ENCODE measurements at places on chromosomes 12 and 14.

DNA sequence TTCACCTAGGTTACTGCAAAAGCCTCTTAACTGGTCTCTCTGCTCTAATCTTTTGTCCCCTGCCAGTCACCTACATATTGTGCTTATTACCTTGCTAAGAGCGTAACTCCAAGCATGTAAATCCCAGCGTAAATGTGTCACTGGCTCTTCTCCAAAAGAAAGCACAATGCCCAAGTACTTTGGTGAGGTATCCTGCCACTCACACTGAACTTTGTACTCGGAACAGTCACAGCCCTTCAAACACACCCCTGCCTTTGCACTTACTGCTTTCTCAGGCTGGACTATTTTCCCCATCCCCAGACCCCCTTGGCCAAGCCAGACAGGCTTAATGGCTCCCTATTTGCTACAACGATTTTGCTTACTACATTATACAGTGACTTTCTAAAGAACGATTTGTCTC lies 31.7 kb downstream of the GALNT4 start:
- DNase-seq = no peak

DNA sequence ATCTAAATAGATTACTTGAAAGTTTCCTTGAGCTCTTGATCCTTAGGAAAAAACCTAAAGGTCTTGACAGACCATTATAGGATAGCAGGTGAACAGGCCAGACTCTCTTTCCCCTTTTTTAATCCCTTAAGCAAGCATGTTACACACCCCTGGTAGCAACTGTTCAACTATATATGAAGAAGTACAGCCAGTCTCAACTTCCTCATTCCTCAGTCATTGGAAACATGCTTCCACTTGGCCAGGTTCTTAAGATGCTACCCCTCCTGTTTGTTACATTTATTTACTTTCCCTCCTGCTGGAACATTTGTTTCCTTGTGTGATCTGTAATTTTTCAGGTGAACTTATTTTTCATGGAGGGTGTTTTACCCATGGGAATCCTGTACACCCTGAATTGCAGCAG lies 124.1 kb downstream of the ARMH4 start:
- no peak for DNase-seq

DNA sequence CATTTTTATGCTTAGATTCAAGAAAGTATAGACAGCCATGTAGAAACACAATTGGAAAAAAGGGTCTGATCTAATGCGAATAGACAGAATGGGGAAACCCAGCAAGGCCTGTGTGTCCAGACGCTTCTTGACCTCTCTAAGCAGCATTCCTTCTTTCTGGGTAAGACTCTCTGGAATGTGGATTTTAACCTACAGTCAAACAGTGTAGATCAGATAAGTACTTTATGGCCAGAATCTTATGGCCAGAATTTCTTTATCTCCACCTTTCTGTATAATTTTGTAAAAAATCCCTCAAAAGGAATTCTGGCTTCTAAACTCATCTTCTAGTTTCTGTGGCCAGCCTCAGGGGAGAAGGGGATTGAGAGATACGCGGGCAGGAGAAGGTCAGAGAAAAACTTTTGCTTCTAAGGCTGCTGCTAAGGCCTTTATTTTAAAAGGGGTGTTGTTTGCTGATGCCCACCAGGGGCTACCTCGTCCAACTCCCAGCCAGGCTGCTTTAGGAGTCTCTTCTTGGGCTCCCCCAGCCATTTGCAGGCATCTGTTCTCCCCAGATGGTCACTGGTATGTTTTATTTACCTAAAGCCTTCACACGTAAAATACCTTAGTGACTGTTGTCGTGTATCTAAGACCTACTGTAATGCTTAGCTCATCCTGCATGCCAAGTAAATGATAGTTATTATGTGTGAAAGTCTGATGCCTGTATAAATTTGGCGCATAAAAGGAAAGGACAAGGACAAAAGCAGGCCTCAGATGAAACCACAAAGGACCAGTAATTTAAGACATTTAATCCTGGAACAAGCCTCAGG lies 68.4 kb downstream of the ANO6 start:
- no peak for DNase-seq

DNA sequence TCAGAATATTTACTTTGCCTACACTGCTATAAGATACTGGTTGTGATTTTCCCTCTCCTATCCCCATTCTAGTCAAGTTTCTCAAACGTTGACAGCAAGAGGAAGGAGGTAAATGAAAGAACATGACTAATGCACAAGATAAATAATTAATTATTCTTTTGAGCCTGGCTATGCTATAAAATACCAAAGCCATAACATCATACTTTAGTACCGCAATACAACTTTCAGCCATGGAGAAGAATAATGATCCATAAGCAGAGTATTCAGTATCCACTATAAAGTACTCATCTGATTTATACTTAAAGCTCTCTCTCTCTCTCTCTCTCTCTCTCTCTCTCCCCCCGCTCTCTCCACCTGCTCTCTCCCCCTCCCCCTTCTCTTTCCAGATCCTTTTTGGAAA lies 41.3 kb downstream of the TDG start:
- DNase-seq = no peak

DNA sequence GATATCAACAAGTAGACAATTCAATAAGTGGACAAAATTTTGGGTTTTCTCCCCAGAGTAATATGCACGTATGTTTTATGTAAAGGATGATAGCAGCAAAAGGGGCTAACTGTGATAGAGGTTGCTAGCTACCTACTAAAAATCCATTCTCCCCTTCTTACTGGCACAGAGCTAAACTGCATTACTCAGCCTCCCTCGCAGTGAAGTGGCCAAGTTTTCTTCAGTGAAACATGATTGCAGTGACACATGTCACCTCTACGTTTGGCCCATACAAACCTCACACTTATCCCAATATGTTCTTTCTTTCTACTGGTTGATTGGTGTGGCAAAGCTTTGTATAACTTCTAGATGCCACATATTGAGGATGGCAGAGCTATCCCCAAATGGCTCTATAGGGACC lies 34.3 kb downstream of the GPR65 start:
- no peak for DNase-seq

- DNase-seq = no peak
Measured at GRCh38 chr12:30457621-30458289, 237.9 kb downstream of the IPO8 start.

DNA sequence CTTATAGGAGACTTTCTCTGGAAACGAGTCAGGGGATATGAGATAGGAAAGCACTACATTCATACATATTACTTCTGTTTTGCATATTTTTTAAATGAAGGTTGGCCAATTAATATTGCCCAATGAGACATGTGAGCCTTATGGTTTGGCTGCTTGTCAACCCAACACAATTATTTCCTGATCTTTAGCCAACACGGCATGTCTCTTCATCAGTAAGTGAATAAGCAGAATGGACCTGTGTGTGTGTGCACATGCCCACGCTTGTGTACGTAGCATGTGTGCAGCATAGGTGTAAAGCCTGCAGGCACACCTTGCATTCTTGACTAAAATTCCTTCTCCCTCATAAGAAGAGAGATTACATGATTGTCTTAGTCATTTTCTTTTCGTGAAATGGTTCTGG lies 88.3 kb downstream of the STON2 start:
- DNase-seq = no peak

DNA sequence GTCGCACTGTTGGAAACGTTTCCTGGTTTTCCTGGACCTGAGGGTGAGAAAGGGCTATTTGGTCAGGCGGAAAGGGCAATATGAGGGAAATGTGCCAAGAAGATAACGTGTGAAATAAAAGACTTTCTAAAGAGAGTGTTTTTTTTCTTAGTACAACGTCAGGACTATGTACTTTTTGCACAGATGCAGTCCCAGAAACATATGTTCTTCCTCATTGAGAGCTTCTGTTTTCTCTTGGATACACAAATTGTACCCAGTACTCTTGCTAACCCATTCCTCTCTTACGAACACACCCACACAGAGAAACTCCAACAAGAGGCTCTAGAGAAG lies 669 bp upstream of the PKP2 start:
- DNase-seq = no peak

GRCh38 chr14:72024043-72024407 lies 91.8 kb downstream of the RGS6 start:
- no peak for DNase-seq

- no peak for DNase-seq
Measured at GRCh38 chr14:25803386-25804018, 753.6 kb upstream of the STXBP6 start.

DNA sequence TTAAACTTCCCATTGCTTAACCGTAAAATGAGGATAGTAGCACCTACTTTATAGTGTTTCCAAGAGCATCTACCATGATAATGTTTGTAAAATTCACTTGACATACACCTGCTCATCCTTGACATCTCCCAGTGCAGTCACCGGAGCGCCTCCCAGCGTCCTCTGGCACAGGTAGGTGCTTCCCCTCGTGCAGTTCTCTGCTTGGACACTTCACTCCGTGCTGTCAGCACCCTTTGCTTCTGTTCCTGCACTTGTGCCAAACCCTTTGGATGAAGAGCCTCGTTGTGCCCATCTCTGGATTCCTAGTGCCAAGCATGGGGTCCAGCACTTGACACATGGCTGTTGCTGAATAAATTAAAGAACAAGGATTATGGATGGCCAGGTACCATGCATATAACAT lies 28.3 kb downstream of the ETV6 start:
- no peak for DNase-seq

DNA sequence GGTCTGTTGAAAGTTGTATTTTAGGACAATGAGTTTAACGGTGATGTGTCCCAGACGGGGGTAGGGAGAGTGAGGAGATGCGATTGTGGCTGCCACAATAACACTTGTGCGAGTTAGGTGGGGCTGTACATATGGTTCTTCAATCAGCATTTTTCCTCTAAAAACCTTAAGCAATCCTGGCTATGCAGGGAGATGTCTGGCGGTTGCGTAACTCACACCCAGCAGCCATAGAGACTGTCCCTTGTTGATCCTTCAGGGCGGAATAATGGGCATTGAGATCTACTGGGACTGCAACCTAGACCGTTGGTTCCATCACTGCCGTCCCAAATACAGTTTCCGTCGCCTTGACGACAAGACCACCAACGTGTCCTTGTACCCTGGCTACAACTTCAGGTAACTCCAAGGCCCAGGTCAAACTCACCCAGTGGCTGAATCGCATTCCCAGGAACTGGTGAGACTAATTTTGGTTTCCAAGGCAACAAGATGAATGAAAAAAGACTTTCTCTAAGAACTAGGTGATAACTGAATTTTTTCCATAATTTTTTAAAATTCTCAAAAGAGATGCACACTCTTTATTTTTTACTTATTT lies 34.6 kb downstream of the P2RX7 start:
- no peak for DNase-seq

DNA sequence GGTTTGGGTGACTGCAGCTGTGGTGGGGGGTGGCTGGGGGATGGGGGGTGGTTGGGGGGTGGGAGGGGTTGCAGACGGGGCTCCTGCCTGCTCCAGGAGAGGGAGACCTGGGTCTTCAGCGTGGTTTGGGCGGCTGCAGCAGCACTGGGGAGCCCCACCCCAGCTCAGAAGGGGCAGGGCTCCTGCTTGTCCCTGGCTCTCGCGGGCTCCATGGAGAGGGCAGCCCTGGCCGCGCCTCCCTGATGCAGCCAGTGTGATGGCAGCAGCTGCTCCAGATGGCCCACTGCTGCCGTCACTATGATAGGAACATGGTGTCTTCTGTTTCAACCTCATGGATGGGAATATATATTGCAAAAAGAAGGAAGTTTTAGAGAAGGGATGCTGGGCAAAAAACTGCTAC lies 22.9 kb downstream of the TRHDE start:
- no peak for DNase-seq

- no peak for DNase-seq
Measured at GRCh38 chr14:97277711-97278110, 480.5 kb downstream of the VRK1 start.

DNA sequence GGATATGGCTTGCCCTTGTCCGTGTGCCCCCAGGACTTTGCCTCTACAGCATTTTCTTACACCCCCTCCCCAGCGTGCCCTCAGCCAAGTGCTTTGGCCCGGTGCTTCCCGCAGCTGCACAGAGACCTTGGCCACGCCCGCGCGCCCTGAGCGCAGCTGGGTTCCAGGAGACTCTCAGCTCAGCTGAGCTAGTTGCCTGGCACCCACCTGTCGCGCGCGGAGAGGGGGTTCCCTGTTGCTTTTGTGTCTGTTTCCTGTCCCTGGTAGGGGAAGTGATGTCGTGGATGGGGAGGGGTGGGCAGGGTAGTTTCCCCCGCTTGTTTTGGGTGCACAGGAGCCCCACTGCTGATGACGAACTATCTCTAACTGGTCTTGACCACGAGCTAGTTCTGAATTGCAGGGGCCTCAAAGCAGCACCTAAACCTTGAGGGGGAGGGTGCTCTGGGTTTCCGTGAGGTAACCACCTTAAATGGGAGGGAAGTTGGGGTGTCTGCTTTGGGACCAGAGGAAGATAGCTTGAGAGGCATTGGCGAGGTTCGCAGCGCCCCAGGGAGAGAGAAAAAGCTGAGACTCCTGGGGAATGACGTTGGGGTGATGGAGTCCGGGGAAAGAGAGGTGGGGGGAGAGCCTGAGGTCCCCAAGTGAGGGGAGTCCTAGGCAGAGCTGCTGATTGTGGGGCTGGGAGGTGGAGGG lies 1.5 kb downstream of the DIO3 start:
- DNase-seq = no peak

GRCh38 chr14:79254069-79254775 lies 957.1 kb downstream of the DIO2 start:
- DNase-seq = no peak

DNA sequence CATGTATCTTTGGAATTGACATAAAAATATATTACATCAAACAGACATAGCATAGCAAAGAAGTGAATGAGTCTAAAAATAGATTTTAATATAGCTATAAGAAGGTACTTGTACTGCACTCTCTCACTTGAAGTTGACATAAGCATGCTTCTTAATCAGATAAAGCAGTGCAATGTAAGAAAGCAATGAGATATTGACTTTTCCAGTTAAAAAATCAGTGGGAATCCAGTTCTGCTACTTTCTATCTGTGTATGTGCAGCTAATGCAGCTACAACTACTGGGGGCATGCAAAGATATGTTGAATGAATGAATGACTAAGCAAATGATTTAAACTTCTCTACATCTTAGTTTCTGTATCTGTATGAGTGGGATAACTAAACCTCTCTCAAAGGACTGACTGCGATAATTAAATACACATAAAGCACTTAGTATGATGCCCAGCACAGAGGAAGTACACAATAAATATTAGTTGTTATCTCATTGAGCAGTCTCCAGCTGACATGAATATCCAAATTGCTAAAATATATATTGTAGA lies 10.3 kb downstream of the WASHC3 start:
- no peak for DNase-seq

DNA sequence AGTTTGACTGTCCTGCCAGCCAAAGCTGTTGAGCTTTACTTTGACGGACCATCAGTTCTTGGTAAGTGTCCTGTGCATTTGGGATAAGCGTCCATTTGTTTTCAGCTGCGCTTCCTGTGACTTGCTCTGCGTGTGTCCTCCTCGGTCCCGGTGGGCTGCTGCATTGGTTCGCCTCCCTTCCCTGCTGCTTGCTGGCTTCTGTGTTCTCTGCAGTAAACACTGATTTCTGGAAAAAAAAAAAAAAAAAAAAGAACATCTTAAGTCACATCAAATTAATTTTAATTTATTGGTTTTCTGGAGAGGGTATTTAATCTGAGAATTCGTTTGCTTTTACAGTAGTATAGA lies 264.1 kb downstream of the SEC23A start:
- DNase-seq = no peak

- no peak for DNase-seq
Measured at GRCh38 chr14:44029933-44030332, 477.1 kb downstream of the FSCB start.

GRCh38 chr12:113462117-113462774 lies 9.4 kb downstream of the LHX5 start:
- peak; percentile 20 for DNase-seq

GRCh38 chr12:71654200-71654599 lies 9.4 kb downstream of the ZFC3H1 start:
- DNase-seq = no peak

GRCh38 chr14:94921456-94921855 lies 151.5 kb upstream of the GSC start:
- DNase-seq = no peak

- DNase-seq = no peak
Measured at GRCh38 chr14:26128931-26129671, 468.7 kb downstream of the NOVA1 start.
